ENCODE measurements at places on chromosomes 1 and 21. TPM values are rescaled to one million over a fixed set of nuclear protein-coding genes. Genes with fewer than 3 reads are reported as not detected.

The SH3BGR gene
- total RNA-seq, result 2.0 TPM

The OR6P1 gene
- total RNA-seq, result not detected

The UBE2Q1 gene
- 82.1 TPM for total RNA-seq

The HSD11B1 gene
- total RNA-seq, result not detected

The GJA8 gene
- not detected for total RNA-seq

The TAS1R1 gene
- not detected for total RNA-seq

The KRTAP13-2 gene
- not detected for total RNA-seq

The UBXN10 gene
- total RNA-seq, result not detected

The RGL1 gene
- total RNA-seq, result 68.1 TPM

The HSD3B1 gene
- not detected for total RNA-seq

DNA sequence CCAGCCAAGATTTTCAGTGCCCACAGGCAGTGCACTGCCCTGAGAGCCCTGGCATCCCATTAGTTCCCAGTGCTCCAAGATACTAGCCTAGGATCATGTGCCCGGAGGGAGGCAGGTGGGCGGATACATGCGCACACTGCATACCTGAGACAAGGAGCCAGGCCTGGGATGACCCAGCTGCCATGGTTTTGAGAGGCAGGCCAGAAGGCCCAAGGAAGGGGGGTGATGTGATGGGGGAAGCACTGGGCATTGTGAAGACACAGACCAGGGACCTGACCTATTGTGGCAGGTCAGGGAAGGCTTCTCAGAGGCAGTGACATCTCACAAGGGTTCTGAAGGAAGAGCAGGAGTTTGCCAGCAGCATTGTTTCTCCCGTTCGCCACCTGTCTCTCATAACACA is 3.6 kb downstream of the ZC3H12A start:
- DNase-seq, result no peak

DNA sequence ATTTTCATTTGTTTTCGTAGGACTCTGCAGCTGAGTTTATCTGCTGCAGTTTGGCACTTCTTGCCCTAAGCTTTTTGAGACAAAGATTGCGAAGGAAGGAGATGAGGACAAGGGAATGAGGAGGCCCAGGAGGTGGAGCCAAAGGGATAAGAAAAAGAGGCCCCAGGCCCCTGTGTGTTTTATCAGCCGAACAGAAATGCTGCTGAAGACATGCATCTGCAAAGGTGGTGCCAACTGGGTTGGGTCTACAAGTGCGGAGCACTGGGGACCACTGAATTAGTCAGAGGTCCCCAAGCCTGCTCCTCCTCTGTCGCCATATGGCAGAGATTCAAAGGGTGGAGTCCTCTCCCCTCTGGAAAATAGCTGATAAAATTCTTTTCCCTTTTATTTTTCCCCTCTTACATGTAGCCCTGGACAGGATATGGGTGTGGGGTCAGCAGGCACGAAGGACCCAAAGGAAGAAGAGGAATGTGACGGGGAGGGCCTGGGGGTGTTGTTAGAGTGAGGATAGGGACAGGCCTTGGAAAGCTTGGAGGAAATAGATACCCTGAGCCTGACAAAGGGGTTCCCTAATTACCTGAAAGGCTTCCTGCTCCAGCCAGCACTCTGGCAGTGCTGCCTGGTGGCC is 2.7 kb downstream of the CD34 start:
- no peak for DNase-seq

GRCh38 chr1:233158322-233158721 is 137.2 kb downstream of the PCNX2 start:
- no peak for DNase-seq

DNA sequence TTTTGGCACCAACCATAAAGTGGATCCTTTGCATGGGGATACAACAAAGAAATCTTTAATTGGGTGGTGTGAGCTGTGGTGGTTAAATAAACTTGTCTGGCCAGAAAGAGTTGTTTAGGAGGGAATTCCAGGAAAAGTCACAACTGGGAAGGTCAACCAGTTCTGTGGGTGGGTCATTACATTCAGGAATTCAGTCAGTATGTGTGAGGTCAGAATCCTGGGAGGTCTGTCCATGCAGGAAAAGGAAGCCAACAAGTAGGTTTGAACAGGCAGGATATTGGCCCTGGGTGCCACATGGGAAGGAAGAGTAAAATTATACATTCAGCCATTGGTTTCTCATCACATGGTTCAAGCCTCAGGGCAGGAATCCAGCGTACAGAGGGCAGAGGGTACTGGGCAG is 162.3 kb upstream of the ADAMTS5 start:
- DNase-seq, result no peak

DNA sequence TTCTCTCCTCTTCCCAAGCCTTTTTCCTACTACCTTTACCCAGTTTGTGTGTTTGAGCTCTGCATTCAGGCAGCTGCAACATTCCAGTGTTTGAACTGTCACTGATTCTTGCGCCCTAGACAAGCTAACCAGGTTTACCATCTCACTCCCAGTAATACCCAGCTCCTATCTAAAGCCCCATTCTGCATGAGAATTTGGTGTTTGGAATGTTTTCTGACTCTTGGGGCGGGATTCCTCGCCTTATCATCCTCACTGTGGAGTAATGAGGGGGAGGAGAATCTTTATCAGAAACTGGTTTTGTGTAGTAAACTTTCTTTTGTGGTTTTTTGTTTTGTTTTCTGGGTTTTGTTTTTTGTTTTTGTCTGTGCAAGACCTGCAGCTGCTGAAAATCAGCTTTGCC is 36.5 kb downstream of the NCF2 start:
- DNase-seq, result no peak

GRCh38 chr1:231605149-231606100 is 21.2 kb upstream of the DISC1 start:
- no peak for DNase-seq

GRCh38 chr1:99548943-99549605 is 96.8 kb upstream of the PALMD start:
- no peak for DNase-seq

DNA sequence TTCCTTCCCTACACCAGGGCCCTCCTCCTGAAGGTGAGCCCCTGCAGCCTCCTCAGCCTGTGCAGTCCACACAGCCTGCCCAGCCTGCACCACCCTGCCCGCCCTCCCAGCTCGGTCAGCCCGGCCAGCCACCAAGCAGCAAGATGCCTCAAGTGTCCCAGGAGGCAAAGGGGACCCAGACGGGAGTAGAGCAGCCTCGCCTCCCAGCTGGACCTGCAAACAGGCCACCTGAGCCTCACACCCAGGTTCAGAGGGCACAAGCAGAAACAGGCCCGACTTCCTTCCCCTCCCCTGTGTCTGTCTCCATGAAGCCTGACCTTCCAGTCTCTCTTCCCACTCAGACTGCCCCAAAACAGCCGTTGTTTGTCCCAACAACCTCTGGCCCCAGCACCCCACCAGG is 38.8 kb downstream of the ZBTB17 start:
- DNase-seq, result no peak

GRCh38 chr1:213443415-213443814 is 392.4 kb downstream of the RPS6KC1 start:
- no peak for DNase-seq

- no peak for DNase-seq
These were observed 691 bp downstream of the RIMS3 start for GRCh38 chr1:40664791-40665190.

DNA sequence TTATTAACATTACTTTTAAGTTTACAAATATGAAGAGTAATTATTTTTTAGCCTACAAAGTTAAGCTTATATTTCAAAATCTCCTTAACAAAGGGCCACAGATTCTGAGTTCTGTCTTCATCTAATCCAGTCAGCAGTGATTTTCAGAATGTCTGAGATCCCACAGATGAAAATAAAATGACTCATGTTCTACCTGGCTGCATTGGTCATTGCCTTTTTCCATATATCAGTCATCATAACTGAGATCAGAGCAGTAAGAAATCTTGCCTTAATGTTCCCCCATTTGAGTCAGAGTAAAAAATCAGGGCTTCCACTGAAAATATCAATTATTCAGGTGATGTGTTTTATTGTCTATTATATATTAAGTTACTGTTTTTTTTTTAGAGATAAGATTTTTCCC is 416.1 kb downstream of the MRPL39 start:
- DNase-seq, result no peak

- no peak for DNase-seq
These were observed 54.6 kb upstream of the BTG3 start for GRCh38 chr21:17667256-17667655.

DNA sequence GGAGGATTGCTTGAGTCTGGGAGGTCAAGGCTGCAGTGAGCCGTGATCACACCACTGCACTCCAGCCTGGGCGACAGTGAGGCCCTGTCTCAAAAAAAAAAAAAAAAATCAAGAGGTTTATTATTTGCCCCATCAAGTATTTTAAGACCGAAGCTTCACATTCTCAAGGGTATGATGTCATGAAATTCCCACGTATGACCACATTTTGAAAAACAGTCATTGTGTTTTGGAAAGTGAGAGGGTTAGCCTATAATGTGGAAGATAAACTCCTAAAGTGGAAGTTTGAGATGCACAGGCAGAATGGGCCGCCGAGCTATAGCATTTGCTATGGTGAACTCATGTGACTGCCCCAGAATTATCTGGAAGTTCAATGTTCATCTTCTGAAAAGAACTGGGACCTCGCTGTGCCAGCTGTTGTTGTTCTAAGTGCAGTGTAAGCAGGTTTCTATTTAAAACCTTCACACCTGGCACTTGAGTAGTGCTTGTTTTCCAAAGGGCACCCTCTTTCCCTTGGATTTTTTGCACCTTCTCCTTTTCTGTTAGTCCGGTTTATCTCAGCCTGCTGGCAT is 96.9 kb upstream of the SLC25A33 start:
- DNase-seq, result no peak

DNA sequence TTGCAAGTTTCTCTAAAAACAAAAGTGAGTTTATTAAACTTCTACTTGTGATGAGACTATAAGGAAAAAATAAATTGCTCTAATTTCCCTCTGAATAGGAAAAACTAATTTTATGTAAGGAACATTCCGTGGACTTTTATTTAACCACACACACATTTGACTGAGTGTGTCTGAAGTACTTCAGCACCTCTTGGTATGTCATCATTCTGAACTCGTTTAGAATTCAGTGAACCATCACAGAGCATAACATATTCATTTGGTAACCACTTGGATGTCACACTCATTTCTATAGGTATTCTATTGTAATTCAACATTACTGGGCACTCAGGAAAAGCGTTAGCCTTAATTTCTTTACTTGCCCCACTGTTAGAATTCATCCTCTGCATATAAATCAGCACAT is 79.1 kb downstream of the RGS21 start:
- DNase-seq, result no peak

- DNase-seq, result no peak
These were observed 17.3 kb upstream of the MIIP start for GRCh38 chr1:12001996-12002493.

- no peak for DNase-seq
These were observed 1530.1 kb upstream of the TPTE start for GRCh38 chr21:8991088-8991907.

GRCh38 chr1:157157501-157158190 is 19.5 kb upstream of the ETV3 start:
- DNase-seq, result no peak

DNA sequence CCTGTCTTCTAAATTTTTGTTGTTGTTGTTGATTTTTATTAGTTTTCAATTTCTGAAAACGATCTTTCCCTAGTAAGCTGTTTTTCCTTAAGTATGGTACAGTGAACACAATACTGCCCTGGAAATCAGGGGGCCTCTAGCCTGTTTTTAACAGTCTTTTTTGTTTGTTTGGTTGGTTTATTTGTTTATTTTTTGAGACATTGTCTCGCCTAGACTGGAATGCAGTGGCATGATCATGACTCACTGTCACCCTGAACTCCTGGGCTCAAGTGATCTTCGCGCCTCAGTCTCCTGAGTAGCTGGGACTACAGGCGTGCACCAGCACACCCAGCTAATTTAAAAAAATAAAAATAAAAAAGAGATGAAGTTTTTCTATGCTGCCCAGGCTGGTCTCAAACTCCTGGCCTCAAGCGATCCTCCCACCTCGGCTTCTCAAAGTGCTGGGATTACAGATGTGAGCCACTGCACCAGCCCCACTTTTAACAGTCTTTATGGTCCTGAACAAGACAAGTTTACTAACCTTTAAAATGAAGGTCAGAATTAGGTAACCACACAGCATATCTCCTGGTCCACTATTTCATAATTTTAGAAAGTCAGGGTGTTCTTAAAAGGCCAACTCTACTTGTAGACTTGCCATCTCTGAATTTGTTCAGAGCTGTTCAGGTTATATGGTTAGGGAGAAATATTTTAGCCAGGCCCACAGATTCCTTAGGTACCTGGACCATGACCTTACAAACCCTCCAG is 35.4 kb downstream of the TBCE start:
- DNase-seq, result no peak

- DNase-seq, result no peak
These were observed 22.7 kb downstream of the CHML start for GRCh38 chr1:241617426-241617825.

GRCh38 chr1:205522692-205523091 is 18.2 kb downstream of the CDK18 start:
- DNase-seq, result no peak

GRCh38 chr1:107789817-107790524 is 175.0 kb downstream of the VAV3 start:
- no peak for DNase-seq

- peak; percentile 62 for DNase-seq
These were observed at the start of gene LY9 for GRCh38 chr1:160795951-160796383. Gene LY9 (plus strand): TSS chr1:160796174. CDS start chr1:160796188, 14 bp downstream.

- DNase-seq, result no peak
These were observed 4.3 kb upstream of the RTCA start for GRCh38 chr1:100261686-100262085.

GRCh38 chr1:226121587-226122400 is 59.3 kb downstream of the H3-3A start:
- peak; percentile 89 for DNase-seq

GRCh38 chr1:152185544-152186391 is 26.7 kb upstream of the RPTN start:
- DNase-seq, result no peak

GRCh38 chr1:174963529-174964125 is 36.1 kb upstream of the CACYBP start:
- no peak for DNase-seq

GRCh38 chr1:239274242-239274830 is 112.0 kb upstream of the CHRM3 start:
- no peak for DNase-seq

DNA sequence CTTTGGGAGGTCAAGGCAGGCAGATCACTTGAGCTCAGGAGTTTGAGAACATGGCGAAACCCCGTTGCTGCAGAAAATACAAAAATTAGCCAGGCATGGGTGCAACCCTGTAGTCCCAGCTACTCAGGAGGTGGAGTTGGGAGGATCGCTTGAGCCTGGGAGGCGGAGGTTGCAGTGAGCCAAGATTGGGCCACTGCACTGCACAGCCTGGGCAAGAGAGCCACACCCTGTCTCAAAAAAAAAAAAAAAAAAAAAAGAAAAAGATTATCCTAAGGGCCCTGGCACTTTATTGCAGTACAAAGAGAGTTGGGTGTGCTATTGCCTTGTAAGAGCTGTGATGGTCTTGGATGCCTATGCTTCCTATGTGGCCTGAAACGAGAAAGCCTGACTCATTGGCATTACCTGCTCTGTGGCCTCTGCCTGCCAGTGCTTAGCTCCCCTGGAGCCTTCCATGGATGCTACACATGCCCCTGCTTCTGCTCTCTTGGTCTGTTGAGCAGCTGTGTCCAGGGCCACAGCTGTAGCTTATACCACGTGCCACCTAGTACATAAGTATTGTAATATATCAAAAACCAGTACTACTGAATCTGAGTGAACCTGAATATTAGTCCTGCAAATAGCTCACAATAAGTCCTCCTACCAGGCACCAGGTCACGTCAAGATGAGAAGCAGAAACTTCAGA is 45.8 kb downstream of the DNAJC6 start:
- no peak for DNase-seq

- peak; percentile 23 for DNase-seq
These were observed 17.9 kb downstream of the TMEM200B start for GRCh38 chr1:29105822-29106221.

GRCh38 chr1:199161766-199162303 is 523.0 kb downstream of the PTPRC start:
- DNase-seq, result no peak

Measured in osteocyte (in vitro differentiated cells).